ENCODE measurements at places on chromosomes 3 and 15.

DNA sequence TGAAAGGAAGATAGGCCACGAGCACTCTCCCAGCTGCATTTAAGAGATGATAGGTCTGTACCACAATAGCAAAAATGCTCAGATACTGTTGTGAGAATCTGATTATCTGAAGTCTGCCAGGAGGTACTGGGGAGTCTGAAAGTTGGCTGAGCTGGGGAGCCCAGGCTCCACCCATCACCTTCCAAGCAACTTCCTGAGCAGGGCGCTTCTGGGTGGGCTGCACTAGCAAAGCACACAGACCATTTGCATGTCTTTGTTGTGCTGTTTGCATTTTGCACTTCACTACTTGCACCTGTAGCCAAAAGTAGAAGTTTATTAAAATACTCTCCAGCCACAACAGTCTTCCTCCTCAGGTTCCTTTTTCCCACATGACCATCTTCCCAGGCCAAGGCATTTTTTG, 133.2 kb downstream of the ALDH1A2 start:
- DNase-seq = no peak

- no peak for DNase-seq
Measured at GRCh38 chr15:78263907-78264303, 457 bp upstream of the DNAJA4 start.

DNA sequence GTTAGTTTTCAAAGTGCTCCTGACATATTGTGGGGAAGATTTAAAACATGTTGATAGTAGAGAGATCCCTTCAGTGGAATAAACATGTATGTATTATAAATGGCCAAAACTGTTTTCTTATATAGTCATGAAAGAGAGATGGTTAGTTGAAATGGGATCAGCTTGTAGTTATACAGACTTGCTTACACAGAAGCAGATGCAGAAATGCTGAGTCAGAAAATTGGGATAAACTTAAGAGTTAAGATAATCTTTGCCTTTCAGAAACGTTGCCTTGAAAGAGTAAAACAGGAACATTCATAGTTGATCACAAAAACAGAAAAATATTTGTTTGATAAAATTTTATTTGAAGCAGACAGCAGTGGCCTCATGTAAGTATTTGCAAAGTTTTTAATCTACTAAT, 433.2 kb upstream of the BCHE start:
- no peak for DNase-seq

GRCh38 chr3:175869404-175869803, 1010.3 kb downstream of the NAALADL2 start:
- no peak for DNase-seq
